ENCODE measurements at places on chromosomes 6 and 20. TPM values are rescaled to one million over a fixed set of nuclear protein-coding genes. Genes with fewer than 3 reads are reported as not detected.

- DNase-seq = peak; percentile 85
Measured at GRCh38 chr6:35370124-35370741, 27.9 kb downstream of the PPARD start.

DNA sequence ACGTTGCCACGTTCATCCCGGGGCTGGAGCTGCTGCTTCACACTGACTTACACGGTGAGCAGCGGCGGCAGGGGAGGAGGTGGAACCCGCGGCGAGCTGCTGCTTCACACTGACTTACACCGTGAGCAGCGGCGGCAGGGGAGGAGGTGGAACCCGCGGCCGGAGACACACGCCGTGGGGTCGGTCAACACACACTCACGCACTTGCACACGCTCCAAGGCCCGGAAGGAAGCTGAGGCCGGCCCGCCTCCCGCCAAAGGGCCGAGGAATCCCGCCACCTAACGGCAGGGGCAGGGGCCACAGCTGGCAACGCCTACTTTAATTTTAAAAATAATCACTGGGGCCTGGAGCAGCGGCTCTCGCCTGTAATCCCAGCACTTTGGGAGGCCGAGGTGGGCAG, 94.4 kb upstream of the FOXC1 start:
- DNase-seq = no peak

DNA sequence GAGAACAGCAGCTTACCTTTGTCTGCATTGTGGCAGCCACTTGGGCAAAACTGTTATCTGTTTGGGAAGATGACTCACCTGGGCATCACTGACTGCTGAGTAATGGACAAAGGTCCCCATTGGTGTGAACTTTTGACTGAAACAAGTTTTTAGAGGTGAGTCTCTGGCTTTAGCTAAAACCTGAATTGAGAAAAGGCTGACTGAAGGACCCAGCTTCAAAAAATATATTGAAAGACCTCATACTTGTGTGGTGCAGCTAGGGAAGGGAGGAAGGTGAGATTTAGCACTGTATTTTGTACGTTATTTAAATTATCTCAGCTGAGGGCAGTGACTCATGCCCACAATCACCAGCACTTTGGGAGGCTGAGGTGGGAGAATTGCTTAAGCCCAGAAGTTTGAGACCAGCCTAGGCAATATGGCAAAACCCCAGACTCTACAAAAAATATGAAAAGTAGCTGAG, 4.5 kb upstream of the CITED2 start:
- DNase-seq = no peak

DNA sequence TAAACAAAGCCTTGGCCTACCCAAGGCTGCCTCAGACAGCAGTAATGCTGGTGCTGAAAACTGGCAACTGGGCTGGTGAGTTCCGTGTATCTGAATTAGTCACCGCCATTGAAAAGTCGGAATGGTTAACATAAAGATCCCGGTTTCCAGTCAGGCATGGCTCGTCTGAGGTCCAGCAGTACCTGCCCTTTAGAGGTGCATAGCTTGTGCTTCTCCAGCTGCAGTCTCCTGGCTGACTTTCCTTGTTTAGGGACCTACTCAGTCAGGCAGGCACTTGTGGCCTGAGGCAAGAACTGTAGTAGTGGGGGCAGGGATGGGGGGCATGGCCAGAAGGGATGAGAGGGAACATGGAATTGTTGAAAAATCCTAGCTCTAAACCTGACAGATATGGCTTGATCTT, 101.6 kb downstream of the FYN start:
- no peak for DNase-seq

GRCh38 chr6:166643891-166644590, 17.0 kb upstream of the RPS6KA2 start:
- DNase-seq = no peak

DNA sequence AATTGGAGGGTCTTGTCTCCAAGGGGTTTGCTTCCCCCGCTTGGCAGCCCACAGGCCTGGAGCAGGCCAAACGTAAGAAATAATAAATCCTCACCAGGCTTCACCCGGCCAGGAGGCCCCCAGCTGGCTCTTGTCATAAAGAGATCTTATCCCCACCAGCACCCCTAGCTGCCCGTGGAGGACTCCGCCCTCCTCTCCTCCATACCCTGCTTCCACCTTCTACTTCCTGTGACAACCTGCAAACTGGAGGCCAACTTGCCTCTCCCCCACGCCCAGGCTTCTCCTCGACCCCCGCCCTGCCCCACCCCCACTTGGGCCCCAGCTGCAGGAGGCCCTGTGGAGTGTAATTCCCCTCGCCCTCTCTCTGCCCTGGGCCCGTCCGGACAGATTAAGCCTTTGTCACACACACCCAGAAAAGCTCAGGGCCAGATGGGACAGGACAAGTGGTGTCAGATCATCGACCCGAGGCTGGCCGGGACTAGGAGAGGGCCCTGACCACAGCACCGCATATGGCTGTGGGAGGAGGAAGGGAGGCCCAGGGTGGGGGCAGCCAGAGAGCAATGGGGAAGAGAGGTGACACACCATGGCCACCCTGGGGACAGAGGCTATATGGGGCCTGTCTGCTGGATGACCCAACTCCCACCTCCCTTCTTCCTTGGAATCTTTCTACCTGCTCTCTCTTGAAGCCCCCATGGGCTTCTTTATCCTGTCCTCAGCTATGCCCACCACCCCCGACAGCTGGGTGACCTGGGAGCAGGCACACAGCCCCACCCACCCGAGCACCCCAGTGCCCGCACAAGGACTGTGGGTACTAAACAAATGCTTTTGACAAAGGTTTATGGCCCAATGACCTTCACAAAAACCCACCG, 3.9 kb downstream of the NOL4L start:
- no peak for DNase-seq

GRCh38 chr6:65998544-65998943, 291.5 kb upstream of the EYS start:
- DNase-seq = no peak

DNA sequence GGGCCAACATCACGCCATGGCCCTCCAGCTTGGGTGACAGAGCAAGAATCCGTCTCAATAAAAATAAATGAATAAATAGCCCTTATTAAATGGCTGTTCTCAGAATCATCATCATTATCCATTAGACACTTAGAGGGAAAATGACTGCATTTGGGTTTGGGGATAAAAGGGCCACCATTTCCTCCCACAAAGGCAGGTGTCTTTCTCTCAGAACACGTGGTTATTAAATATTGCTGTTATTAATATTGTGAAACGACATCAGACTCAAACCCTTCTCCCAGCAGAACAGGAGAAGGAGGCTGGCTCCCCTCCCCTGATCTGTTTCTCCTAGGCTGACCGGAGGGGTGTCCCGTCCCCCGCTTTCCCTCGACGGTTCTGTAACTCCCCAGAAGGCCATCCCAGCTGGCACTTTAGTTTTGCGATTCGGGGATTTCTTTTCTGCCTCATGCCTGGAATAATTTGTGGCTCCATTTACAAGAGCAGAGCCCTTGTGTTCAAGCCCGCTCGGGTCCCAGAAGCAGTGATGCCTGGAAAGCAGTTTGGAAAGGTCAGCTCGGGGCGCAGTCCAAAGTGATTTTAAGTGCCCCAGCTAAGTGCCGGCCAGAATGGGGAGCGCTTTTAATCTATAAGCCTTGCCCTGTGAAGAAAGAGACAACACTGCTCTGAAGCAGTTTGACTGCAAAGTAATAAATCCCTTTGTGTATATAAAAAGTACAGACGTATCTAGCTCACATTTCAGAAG, 41.9 kb downstream of the EYA2 start:
- DNase-seq = no peak

DNA sequence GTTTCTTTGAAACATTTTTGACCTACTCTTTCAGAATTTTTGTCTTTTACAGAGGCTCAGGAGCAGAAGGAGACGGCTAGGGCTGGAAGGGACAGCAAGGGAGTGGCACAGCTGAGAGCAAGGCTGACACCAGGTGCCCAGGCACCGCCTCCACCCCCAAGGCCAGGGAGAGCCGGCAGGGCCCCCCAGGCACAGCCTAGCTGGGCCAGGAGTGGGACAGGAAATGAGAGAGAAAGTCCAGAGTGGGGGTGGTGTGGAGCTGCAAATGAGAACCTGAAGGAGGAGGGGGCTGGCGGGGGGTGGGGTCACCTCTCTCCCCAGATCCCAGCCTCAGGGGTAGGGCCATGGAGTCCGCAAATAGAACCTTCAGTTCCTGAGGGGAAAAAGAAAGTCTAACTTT, 236.7 kb downstream of the CDC5L start:
- no peak for DNase-seq

- no peak for DNase-seq
Measured at GRCh38 chr6:53937461-53937860, 142.7 kb downstream of the LRRC1 start.

GRCh38 chr6:158835616-158836221, 16.6 kb upstream of the EZR start:
- DNase-seq = no peak

- no peak for DNase-seq
Measured at GRCh38 chr6:36493859-36494258, 51.1 kb downstream of the KCTD20 start.

DNA sequence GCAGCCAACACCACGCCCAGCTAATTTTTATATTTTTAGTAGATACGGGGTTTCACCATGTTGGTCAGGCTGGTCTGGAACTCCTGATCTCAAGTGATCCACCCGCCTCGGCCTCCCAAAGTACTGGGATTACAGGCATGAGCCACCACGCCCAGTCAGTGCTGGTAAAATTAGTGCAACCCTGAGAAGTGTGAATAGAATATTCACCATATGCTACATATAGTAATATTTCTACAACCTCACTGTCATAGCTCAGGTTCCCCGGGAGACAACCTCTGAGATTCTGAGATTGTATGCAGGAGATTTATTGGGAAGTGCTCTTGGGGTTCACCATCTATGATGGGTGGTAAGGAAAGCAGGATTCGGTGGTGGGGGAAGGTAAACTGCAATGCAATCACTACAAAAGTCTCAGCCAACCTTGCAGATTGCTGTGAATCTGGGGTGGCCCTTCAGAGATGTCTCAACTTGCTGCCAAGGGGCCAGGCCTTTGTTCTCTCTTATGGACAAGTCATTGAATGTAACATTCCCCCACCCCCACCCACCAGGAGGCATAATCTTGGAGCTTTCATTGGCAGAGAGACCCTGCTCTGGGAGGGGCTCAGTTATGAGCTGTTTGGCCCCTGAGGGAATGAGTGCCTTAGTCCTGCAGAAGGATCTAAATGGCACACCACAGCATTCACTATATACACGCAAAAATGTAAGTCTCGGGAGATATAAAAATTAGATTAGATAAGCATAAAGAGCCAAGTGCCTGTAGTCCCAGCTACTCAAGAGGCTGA, 34.0 kb upstream of the SEC63 start:
- DNase-seq = no peak

- DNase-seq = no peak
Measured at GRCh38 chr6:53920881-53921280, 126.1 kb downstream of the LRRC1 start.

GRCh38 chr6:16973051-16973450, 128.8 kb upstream of the STMND1 start:
- DNase-seq = no peak

- DNase-seq = no peak
Measured at GRCh38 chr6:128280960-128281359, 239.4 kb downstream of the PTPRK start.

DNA sequence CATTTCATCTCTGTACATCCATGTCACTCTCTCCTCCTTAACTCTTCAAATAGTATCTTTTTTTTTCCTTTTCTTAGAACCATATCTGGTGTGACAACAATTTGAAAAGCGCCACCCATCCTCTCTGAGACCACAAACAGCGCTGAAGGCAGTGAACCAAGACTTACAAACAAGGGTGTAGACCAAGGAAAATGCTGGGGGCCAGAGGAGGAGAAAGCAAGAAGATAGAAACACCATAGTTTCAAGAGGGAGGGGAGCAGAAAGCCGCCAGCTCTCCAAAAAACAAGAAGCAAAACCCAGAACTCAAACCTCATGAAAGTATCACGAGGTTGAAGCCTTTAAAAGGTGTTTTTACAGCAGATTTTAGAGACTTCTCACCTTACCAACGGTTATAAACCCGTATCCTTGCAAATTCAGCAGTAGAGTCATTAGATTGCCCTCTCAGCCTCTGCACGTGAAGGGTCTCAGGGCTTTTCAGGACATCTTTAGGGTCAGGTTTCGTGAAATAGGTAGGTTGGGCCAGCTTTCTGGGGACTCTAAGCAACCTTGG, 13.3 kb upstream of the RIPOR2 start:
- DNase-seq = no peak

DNA sequence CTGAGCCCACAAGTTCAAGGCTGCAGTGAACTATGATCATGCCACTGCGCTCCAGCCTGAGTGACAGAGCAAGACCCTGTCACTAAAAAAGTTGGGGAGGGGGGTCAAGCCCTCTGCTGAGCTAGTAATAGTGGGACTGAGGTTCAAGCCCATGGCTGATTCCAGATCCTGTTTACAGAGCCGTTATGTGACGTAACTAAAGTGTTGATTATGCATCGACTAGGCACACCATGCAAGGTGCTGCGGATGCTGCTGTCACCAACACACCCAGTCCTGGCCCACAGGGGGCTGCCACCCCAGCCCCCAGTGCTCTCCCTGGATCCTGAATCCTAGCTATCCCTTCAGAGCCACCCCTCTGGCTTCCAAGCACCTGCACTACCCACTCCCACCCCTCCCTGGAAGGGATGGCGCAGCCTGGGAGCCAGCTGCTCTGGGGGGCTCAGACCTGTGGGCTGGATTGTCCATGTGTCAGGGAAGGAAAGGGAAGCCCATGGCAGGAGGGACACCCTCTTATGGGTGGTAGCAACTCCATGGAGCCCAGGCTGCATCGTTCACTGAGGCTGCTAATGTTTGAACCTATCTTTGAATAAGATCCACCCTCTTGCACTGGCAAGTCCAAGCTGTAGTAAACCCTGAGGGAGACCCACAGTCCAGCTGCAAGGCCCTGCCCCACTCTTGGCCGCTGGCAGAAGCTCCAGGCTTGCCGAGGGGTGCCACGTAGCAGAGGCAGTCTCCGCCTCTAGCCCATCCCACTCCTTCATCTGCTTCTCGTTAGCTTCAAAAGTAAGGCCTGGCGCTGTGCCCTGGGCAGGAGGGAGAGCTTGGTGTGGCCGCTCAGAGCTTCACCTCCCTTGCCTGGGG, 95.0 kb downstream of the SNX5 start:
- peak; percentile 69 for DNase-seq

- DNase-seq = peak; percentile 67
Measured at GRCh38 chr20:12207875-12208274, 290.2 kb downstream of the BTBD3 start.

ERGIC3 gene
- 280 TPM for total RNA-seq

PDE10A gene
- 6.3 TPM for total RNA-seq

SFTA2 gene
- not detected for total RNA-seq

TDRD6 gene
- total RNA-seq = under 0.01 TPM

BHLHE23 gene
- not detected for total RNA-seq

MYCT1 gene
- total RNA-seq = 256 TPM

MEI4 gene
- not detected for total RNA-seq

CCN6 gene
- not detected for total RNA-seq

TP53TG5 gene
- total RNA-seq = not detected

NKAPL gene
- total RNA-seq = 0.22 TPM

SOX18 gene
- total RNA-seq = 29.6 TPM

All from lung microvascular endothelial cell (primary cell).